Islet precursor cell (in vitro differentiated cells): ENCODE measurements at places on chromosomes 4 and X.
A peak's percentile ranks its signal among the peaks of the same experiment; 100 is the strongest.

DNA sequence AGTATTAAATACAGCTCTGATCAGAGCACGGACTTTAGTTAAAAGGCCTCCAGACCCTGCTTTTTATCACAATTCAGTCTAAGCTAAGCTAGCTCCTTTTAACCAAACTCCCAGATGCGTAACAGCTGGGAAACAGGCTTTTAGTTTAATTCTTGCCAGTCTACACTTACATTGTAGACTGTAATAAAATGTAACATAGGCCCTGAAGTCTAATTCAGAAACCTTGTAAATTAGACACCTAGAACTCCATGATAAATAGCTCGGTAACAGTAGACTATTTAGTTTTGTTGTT is 20.1 kb downstream of the FBXO8 start:
- no peak for DNase-seq

GRCh38 chr4:10577018-10577417 is 107.5 kb downstream of the CLNK start:
- DNase-seq, result no peak

GRCh38 chr4:73762409-73762808 is 22.0 kb downstream of the CXCL8 start:
- no peak for DNase-seq

DNA sequence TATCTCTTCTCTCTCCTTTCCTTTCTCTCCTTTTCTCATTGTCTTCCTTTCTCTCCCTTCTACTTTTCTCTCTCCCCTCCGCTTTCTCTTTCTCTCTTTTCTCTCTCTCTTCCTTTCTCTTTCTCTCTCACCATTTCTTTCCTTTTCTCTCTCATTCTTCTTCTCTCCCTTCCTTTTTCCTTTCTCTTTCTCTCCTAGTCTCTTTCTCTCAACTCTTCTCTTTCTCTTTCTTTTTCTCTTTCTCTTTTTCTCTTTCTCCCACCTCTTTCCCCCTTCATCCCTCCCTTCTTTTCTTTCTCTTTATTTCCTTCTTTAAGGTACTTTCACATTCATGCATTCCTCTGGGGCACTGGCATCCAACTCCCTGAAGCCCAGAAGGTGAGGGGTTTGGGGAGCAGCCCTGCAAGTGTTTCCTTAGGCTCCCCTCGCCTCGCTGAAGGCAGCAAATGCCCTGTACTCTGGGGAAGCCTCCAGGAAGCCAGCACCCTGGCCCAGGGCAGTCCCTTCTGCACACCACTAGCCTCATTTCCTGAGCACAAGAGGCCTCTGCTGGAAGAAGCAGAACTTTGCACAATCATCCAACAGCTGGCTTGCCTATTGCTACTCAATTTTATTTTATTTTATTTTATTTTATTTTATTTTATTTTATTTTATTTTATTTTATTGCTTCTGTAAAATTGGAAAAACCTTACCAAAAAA is 124.2 kb downstream of the NFKB1 start:
- DNase-seq, result peak; percentile 70

DNA sequence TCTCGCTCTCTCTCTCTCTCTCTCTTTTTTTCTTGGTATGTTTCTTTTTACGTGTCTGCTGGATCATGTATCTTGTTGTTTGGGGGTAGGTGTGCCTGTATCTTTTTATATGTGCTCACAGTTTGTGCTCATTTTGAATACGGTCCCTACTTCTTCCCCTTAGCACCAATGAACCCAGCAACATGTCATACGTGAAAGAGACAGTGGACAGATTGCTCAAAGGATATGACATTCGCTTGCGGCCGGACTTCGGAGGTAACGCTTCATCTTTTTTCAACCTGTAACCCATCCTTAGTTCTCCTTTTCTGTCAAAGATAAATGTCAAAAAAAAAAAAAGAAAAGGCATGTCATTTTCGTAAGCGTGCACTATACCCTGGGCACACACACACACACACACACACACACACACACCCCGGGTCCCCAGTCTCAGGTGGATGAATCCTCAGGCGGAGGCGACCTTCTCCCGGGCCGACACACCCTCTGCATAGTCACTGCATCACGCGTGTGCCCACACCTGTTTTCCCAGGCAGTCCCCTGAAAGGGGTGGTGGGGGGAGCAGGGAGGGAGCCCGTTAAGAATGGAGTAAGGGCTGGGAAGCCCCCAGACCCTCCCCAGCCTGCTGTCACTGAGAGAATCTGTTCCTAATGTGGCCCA is 511 bp downstream of the GABRB1 start:
- no peak for DNase-seq

DNA sequence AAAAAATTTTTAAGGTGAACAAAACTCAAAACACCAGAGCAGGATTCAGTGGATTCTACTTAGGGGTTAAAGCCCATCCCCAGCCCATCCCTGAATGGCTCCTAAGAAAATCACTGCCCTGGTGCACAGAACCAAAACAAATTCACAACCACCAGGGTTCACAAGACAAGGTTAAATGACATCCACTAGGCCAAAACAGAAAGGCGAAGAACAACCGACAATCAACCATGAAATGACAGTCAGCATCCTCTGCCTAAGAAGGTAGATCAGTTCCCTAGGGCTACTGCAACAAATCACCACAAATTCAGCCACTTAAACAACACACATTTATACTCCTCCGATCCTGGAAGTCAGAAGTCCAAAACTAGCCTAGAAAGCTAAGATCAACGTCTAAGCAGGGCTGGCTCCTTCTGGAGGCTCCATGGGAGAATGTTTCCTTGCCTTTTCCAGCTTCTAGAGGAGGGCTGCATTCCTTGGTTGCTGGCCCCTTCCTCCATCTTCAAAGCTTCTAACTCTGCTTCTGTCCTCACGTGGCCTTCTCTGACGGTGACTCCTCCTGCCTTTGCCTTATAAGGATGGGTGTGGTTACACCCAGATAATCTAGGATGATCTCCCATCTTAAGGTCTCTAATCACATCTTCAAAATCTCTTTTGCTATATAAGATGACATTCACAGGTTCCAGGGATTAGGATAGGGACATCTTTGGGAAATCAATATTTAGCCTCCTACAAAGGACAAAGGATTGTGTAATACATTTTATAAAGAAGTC is 1.8 kb downstream of the CCNQ start:
- DNase-seq, result no peak

DNA sequence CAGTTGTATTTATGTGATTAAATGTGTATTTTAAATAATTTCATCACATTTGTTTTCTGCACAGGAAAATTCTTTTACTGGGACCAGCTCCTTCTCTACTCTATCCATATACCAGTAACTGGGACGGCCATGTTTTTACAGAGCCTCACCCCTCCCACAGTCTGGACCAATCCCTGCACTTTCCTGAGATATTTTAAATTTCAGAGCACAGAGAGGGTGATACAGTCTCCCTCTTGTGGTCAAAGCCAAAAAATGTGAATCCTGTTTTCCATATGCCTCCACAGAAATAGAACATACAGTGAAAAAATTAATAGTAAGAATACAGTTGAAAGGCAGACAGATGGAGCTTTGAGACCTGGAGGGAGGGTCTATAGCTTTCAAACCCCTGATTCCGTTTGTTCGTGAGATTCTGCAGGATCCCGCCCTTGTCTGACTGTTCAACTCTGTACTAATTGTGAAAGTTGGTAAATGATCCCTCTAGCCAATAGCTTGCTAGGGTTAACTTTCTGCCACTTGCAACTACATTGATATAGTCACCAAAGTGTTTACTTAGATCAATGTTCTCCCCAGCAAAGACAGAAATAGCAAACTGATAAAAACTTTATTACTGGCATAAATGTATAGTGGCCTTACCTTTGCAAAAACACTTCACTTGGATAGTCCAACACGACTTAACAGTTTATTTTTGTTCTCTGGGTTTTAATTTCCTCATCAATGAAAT is 172.2 kb downstream of the PPARGC1A start:
- DNase-seq, result no peak

GRCh38 chrX:17403189-17403691 is 28.2 kb downstream of the NHS start:
- DNase-seq, result no peak

DNA sequence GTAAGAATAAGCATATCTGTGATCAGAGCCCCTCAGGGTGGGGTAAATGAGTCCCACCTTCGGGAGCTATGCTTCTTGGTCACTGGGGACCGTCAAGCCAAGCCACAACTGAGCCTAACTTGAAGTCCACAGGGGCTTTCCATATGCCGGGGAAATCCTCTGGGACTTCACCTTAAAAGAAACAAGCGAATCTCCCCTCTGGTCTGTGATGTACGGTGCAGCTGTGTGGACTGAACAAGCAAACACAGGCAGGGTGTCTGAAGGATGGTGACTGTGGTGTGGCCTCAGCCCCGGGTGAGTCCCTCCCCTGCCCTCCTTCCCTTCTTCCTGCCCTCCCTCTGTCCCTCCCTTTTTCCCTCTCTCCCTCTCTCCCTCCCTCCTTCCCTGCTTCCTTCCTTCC is 29.7 kb upstream of the PPP2R2C start:
- no peak for DNase-seq

DNA sequence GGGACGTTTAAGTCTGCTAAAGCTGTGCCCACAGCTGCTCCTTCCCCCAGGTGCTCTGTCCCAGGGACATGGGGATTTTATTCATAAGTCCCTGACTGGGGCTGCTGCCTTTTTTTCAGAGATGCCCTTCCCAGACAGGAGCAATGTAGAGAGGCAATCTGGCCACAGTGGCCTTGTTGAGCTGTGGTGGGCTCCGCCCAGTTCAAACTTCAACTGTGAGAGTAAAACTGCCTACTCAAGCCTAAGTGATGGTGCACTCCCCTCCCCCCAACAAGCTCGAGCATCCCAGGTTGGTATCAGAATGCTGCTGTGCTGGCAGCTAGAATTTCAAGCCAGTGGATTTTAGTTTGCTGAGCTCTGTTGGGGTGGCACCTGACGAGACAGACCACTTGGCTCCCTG is 1371.4 kb downstream of the ADGRL3 start:
- no peak for DNase-seq

- no peak for DNase-seq
Observed at GRCh38 chr4:102807345-102807744, 20.0 kb downstream of the UBE2D3 start.

DNA sequence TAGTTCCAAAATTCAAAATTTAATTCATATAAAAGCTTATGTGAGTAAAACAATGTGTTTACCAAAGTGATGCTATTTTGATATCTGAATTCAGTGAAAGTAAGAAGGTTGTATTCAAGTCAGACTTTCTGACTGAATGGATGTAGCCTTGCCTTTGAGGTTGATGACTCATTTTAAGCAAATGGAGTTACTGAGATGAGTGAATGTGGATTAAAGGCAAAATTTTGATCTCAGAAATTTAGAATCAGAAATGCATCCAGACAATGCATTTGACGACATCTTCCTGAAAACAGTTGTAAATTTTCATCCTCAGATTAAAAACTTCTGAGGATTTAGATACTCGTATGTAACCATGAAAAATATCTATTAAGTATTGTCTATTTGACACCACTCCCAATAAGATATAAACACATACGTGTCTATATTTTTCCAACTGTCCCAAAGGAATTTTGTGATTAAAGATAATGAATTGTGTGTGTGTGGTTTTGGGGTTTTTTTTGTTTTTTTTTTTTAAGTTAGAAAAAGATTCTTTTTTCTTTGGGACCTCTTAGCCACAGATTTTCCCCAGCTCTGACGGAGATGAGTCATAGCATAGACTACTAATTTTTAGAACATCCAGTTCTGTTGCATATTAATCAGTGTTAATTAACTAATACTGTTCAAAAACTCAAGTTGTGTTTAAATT is 34.4 kb downstream of the NFKB1 start:
- no peak for DNase-seq

DNA sequence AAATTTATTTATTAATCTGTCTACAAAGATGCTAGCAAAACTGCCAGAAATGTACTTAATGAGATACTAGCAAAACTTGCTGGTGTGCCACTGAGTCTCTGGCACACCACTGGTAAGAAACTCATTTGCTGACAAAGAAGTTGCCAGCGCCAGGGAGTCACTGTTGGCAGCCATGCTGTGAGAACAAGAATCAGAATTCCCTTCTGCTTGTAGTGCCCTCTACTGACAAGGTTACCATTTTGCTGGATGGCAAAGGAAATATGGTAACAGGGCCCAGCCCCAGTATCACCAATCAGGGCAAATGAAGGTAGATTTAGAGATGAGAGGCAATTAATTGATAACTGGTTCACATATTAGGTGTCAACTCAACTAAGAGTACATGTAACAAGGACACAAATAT is 750.1 kb upstream of the ADGRL3 start:
- no peak for DNase-seq

DNA sequence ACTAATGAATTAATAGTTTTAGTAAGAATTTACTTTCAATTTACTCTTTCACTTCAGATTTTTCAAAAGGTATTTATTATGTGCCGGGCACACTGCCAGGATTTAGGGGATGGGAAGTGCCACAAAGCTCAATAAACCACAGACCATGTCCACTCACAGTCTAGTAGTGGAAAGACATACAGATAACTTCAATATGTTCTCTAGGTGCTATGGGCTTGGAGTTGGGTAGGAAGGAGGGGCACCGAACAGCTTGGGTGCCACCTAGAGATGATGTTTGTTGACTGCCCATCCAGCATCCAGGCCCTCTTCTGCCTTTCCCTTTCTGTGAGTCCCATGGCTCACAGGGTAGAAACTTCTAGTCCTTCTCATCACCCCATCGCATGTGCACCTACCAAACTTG is 17.8 kb downstream of the MFAP3L start:
- DNase-seq, result no peak

GRCh38 chr4:137909529-137910309 is 332.4 kb downstream of the SLC7A11 start:
- DNase-seq, result no peak

- DNase-seq, result no peak
Observed at GRCh38 chr4:55512922-55513571, 33.7 kb downstream of the CLOCK start.

- peak; percentile 36 for DNase-seq
Observed at GRCh38 chrX:1860936-1861594, 246.2 kb downstream of the ASMT start.

GRCh38 chr4:132266374-132266773 is 882.7 kb upstream of the PCDH10 start:
- DNase-seq, result no peak

DNA sequence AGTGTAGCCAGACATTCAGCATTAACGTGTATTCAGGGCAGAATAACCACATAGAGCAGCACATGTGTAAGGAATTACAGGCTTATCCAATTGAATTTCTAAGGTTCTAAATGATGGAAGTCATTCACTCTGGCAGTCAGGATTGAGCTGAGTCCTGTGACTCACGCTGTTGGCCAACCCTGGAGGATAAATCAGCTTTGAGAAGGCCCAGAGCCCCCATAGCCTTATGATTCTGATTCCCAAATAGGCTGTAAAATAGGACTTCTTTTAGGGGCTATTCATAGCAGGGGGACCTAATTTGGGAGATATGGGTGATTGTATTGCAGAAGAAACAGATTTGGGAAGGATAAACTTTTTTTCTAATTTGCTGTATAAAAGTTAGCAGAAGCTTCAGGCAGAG is 8.1 kb upstream of the HPF1 start:
- no peak for DNase-seq
